ENCODE measurements at places on chromosomes 2 and 18.

- H3K4me1 ChIP-seq, result peaks cover 74% of the 10 kb centered on the region
- ATAC-seq, result peak; percentile 98
- no peak overlapping the region for H3K27ac ChIP-seq
- H3K36me3 ChIP-seq, result no peaks in the 10 kb centered on the region
- H3K27me3 ChIP-seq, result no peaks in the 10 kb centered on the region
- H3K4me3 ChIP-seq, result peak overlapping the region; percentile 69
These were observed 18.1 kb downstream of the TET3 start for GRCh38 chr2:74002505-74003421.

GRCh38 chr18:69127873-69128500, 272.7 kb upstream of the DOK6 start:
- ATAC-seq, result no peak
- H3K27me3 ChIP-seq, result no peaks in the 10 kb centered on the region
- no peak overlapping the region for H3K4me3 ChIP-seq
- H3K36me3 ChIP-seq, result no peaks in the 10 kb centered on the region

GRCh38 chr2:21103274-21103891, 20.4 kb upstream of the TDRD15 start:
- no peak overlapping the region for H3K4me3 ChIP-seq
- H3K36me3 ChIP-seq, result no peaks in the 10 kb centered on the region

GRCh38 chr2:129699781-129700573, 279.5 kb upstream of the RAB6C start:
- no peaks in the 10 kb centered on the region for H3K36me3 ChIP-seq
- no peaks in the 10 kb centered on the region for H3K4me1 ChIP-seq
- no peak overlapping the region for H3K4me3 ChIP-seq
- H3K27ac ChIP-seq, result no peak overlapping the region
- ATAC-seq, result no peak
- no peaks in the 10 kb centered on the region for H3K27me3 ChIP-seq
